ENCODE measurements at places on chromosomes 6 and 20.

- DNase-seq = no peak
Measured at GRCh38 chr6:19337101-19337500, 500.1 kb upstream of the ID4 start.

DNA sequence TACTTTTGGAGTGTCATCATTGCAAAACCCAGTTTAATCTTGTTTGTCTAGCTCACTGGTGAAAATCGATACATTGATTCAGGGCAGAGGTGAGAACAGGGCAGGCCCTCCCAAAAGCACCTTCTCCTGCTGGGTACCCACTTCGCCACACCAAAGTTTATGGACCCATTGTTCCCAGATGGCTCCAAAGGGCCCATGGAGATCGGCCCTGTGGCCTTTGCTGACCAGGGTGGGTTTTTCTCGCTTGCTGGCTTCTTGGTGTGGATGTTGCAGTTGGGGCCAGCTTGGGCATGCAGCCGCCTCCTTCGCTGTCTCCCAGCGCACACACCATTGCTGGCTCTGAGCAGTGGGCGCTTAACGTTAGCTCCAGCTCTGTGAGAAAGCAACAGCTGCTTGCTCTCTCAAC, 178.1 kb upstream of the PDE10A start:
- no peak for DNase-seq

DNA sequence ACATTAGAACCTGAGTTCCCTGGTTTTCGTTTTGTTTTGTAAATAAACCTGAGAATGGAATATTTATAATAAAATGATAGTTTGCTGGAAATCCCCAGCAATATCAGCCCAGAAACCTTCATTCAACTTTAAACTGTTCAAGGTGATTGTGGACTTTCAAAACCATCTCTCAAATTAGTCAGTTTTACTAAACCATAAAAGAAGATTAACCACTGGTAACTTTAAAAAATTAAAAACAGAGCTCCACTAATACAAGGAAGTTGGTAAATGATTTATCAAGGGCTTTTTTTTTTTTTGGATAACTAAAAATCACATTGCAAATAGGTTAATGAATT, 10.0 kb downstream of the MBOAT1 start:
- DNase-seq = no peak

GRCh38 chr20:39861381-39861780, 827.7 kb downstream of the MAFB start:
- no peak for DNase-seq

GRCh38 chr20:50541606-50542041, 31.4 kb downstream of the PTPN1 start:
- DNase-seq = no peak

GRCh38 chr6:147279427-147279826, 75.2 kb downstream of the STXBP5 start:
- no peak for DNase-seq

GRCh38 chr6:159092631-159093030, 47.8 kb upstream of the TAGAP start:
- DNase-seq = no peak

GRCh38 chr20:51393571-51393970, 148.9 kb downstream of the NFATC2 start:
- DNase-seq = no peak

- DNase-seq = peak; percentile 88
Measured at GRCh38 chr6:154474648-154475428, 35.6 kb downstream of the CNKSR3 start.

DNA sequence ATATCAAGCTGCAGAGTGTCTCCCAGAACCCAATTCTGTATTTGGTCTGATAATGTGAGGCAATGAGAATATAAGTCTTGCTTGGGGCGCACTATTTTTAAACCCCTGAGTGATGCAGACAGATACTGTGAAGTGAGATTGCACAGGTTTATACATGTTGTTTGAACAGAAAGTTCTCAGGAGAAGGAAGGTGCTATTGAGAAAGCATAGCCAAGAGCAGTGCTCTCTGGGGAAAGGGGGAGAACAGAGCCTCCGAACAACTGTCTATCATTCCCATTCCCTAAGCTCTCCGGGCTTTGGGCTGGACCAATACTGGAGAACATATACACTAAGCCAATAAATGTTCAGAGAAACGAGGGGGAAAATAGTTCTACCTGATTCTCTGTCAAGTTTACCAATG, 75.8 kb downstream of the PERP start:
- DNase-seq = no peak

All from EL (cell line).